ENCODE measurements at places on chromosomes 1 and 21. TPM values are rescaled to one million over a fixed set of nuclear protein-coding genes. Genes with fewer than 3 reads are reported as not detected.
A peak's percentile ranks its signal among the peaks of the same experiment; 100 is the strongest.

Gene S100A3
- 1.7 TPM for total RNA-seq

Gene PTGFRN
- 77.5 TPM for total RNA-seq

Gene ZP4
- total RNA-seq: not detected

Gene ERG
- total RNA-seq: 21.7 TPM

Gene PRAMEF8
- total RNA-seq: not detected

Gene LENEP
- total RNA-seq: not detected

Gene DEPDC1
- 5.2 TPM for total RNA-seq

Gene KRTAP12-2
- not detected for total RNA-seq

Gene TRNP1
- 23.4 TPM for total RNA-seq

Gene HSD3B2
- total RNA-seq: not detected

Gene OPTC
- total RNA-seq: not detected

Gene RGS18
- total RNA-seq: 18.0 TPM

Gene TNFRSF9
- total RNA-seq: 0.70 TPM

DNA sequence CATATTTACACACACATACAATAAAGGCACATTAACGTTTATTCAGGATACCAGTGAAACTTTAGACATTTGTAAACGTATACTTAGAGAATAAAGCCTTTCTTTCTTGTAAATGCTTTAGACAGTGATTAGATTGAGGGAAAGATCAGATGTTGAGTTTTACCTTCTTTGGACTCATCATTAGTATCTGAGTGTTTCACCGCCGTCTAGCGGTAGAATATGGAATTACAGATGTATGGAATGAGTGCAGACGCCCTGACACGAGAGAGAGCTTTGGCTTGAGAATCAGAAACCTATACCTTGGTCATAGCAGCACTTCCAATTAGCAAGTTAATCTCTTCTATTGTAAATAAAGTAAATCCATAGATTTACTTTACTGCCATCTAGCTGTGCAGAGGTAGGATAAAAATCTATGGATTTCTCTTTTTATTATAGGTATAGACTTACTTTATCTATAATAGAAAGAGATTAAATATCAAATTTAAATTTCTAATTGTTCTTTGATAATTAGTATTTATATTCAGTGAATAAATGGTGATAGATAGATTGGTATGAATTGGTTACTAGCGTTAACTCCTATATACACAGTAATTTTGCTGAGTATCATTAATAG, 12.6 kb downstream of the FLG2 start:
- DNase-seq: peak; percentile 48

DNA sequence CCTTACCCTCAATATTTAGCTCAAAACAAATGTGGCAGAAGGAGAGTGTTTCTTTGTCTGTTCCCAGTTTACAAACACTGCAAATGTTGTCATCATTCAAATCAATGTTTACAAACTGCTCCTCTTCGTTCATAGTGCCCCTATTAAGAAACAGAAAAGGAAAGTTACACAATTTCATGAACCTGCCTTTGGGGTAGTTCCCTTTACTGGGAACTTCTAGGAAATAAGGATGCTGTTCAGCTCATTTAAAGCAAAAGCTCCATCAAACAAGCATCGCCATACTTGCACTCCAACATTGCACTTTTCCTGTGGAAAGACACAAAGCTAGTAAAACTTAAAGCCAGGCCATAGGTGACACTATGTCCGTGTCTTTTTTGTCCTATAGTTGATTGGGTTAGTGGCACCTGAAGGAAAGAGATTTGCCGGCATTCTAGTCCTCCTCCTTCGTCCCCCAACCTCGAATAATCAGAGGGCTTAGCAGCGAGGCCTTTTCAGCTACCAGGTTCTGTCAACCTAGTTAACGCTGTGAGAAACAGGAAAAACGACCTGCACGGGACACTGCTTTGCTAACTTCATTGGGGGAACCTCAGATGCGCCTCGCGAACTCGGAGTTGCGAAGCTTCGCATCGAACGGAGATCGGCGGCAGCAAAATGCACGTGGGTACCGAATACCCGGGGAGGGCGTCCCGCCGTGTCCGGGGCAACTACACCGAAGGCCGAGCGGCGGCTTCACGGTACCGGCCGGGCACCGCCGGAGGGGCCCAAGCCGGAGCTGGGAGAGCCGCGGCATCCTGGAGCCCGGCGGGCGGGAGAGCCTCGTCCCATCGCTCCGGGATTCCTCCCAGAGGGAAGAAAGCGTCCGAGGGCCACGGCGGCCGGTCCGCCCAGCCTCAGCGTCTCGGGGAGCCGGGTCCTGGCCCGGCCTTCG, 706 bp downstream of the C21orf91 start:
- peak; percentile 53 for DNase-seq

- DNase-seq: no peak
Observed at GRCh38 chr1:4119516-4120220, 219.6 kb upstream of the C1orf174 start.

DNA sequence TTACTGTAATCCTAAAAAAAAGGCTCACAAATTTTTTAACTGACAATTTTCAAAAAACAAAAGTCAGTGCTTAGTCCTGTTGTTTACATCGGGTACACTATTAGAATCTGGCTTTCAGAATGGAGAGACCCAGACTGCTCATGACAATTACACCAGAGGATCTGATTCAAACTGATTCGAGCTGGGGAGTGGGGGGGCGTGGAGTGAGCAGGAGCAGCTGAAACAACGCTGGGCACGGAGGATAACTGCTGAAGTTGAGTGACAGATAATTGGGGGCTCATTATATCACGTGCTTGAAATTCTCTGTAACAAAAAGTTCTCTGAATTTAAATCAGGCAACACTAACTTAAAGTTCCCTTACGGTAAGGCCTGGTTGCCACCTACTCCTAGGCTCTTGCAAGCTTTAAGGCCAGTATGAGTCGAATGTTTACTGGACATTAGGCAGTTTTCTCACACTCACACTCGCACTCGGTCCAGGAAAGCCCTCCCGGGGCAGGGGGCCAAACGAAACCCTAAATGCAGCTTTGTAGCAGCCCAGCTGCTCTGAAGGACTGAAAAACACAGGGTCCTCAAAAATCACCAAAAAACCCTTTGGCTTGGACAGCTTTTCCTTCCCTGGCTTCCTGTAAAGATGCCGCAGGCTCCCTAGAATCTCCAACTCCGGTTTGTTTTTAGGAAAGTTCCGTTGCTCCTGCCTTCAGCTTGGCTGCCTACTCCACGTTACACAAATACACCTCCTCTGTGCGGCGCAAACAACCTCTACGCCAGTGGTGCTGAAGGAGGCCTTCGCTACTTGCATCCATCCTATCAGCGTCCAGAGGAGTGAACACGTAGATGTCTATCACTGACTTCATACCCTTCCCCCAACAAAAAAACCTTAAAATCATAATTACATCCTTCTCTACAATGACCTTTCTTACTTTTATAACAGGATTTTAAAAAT, 42.9 kb downstream of the CAPZB start:
- DNase-seq: peak; percentile 71

GRCh38 chr1:27928216-27928954, 6.4 kb upstream of the SMPDL3B start:
- no peak for DNase-seq

DNA sequence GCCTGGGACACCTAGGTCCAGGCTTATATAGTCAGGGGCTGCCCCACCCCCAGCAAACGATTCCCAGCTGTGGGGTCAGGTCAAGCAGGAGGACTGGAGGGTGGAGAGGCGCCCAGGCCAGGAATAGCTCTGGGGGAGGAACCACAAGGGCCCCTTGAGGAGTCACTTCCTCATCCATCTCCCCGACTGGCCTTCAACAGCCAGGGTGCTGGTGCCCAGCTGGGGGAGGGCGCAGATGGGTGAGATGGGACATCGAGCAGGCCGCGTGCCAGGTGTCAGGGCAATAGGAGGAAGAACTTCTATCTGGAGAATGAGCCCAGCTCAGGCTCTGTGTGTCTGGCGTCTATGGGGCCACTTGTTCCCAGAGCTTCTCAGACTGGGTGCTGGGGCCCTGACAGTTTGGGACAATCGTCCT, 208 bp upstream of the MYBPH start:
- no peak for DNase-seq

DNA sequence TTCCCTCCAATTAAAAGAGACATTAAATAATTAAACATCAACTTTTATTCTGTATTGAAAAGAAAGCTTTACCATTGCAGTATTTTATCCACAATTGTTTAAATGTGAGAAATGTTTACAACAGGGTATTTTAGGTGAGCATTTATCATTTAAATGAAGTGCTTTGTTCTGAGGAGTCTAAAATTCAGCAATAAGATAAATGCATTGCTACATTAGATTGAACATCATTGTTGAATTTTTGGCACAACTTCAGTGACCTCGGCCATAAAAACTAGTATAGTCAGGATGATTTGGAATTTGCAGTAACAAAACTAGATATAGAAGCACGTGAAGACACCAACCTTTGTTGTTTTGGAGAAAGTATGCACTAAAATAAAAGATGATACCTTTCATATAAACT, 692.9 kb downstream of the USP25 start:
- no peak for DNase-seq

DNA sequence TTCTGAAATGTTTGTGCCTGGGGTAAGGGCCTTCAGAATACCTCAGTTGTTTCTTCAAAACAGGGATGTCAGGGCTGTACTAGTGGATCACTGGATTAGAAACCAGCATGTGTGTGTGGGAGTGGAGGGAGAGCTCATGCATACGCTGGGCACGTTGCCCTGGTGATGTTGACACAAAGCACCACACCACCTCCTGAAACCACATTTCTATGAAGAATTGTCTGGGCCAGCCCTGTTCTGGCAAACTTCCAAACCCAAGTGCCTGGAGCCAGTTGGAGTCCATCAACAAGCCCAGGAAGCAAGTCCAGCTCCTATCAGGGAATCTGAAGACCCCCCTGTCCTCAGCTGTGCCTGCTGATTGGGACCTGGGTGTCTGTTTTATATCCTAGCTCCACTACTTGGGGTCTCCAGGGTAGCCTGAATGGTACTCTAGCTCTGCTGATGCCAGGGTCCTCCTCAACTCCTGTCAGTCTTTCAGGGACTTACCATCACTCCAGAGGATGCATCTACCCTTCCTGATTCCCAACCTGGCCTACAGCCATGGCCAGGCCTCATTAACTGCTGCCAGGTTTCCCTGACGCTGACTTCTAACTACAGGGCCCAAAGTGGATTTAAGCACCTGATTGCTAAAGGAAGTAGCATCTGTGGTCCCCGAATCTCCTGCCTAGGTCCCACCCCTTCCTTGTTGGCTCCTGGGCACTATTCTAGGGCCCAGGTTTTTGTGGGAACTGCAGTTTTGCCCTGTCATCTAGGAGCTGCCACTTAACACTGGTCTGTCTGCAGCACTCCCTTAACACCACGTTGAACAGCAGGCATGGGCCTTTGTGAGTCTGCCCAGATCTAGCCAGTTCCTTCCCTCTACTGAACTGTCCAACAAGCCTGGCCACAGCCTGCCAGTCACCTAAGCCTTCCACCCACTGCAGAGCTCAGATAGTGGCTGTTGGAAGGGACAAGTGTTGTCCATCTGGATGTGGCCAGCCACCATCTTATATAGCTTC, 45.5 kb downstream of the LPAR3 start:
- DNase-seq: peak; percentile 62

DNA sequence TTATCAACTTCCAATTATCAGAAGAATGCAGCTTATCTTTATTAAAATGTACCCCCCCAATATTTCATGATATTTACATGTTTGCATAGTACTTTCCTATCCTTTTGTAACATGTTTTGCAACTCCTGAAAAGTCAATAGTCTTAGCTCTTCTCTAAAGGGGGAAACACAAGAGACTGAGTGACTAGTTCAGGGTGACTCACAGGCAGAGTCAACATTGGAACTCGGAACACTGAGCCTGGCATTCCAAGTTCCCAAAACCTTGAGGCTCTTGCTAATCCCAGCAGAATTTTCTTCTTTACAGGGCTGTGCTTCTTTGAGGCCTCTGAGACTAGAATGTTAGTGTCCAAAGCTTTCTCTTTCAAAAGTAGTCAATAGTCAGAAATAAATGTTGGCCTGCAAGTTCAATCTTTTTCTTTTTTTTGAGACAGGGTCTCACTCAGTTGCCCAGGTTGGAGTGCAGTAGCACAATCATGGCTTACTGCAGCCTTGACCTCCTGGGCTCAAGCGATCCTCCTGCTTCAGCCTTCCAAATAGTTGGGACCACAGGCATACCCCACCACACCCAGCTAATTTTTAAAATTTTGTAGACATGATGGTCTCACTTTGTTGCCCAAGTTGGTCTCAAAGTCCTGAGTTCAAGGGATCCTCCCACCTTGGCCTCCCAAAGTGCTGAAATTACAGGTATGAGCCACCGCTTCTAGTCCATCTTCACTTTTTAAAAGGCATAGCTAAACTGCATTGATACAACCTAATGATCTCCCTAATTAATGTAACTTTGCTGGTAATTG, 37.5 kb downstream of the ZNF281 start:
- no peak for DNase-seq

GRCh38 chr1:167722152-167722869, 529 bp downstream of the MPZL1 start:
- DNase-seq: no peak

DNA sequence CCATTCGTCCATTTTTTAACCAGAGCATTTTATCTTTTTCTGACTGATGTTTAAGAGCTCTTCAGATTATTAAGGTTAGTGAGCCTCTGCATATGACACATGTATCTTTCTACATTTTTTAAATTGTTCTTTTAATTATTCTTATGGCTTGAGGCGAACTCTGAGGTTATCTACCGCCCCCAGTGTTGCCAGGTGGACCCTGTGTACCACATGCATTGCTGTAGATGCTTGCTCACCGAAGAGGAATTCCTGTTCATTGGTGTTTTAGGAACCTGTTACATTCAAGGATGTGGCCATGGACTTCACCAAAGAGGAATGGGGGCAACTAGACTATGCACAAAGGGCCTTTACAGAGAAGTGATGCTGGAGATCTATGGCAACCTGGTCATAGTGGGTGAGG, 31.8 kb downstream of the ZNF684 start:
- DNase-seq: no peak

DNA sequence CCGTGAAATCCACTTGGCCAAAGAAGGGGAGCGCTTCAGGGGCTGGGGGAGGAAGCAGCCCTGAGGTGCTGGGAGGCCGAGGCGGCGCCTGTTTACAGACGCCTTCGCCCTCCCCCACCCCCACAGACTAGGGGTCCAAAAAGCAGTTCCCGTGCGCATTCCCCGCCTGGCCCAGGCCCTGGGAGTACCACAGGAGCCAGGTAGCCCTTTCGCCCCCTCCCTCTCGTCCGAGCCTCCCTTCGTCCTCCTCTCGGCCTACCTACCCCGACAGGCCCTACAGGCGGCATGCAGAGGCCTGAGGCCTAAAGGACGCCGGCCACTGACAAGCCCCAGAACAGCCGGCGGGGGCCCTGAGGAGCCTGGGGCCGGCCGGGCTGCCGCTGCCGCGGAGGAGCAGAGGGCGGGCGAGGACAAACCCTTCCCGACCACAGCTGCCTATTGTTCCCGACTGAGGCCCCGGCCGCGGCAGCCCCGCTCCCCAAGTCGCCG, 522 bp downstream of the RC3H1 start:
- DNase-seq: peak; percentile 52

DNA sequence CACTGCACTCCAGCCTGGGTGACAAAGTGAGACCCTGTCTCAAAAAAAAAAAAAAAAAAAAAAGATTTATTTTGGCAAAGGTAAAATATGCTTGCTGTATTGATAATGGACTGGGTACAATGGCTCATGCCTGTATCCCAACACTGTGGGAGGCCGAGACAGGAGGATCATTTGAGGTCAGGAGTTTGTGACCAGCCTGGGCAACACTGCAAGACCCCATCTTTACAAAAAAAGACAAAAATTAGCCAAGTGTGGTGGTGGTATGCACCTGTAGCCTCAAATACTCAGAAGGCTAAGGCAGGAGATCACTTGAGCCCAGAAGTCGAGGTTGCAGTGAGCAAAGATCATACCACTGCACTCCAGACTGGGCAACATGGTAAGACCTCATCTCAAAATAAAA, 6.3 kb downstream of the SF3A3 start:
- DNase-seq: no peak
